Activated CD4-positive, alpha-beta memory T cell treated with anti-CD3 and anti-CD28 coated beads for 36 hours (primary cell): ENCODE measurements at places on chromosomes 1 and 21. TPM values are rescaled to one million over a fixed set of nuclear protein-coding genes. Genes with fewer than 3 reads are reported as not detected.

Gene TNFRSF9
- 64.0 TPM for total RNA-seq

Gene WARS2
- 18.2 TPM for total RNA-seq

DNA sequence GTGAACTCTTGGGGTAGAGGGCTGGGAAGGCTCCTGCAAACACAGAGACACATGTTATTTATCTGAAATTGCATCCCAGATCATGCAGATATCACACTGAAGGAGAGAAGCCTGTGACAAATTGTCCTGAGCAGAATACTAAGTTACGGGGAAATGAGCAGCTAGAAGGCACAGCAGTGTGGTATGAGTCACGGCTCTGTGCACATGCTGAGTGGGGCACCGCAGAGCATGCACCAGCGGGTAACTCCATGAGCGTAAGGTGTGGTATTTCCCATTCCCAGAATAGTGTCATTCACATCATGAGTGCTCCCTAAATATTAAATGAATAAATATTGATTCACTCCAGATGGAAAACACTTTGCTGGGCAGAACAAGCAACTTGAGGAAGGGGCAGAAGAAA is 21.3 kb upstream of the FCRL2 start:
- DNase-seq, result no peak
- H3K27me3 ChIP-seq, result no peaks in the 10 kb centered on the region
- no peak overlapping the region for H3K27ac ChIP-seq
- no peak overlapping the region for H3K4me3 ChIP-seq
- H3K4me1 ChIP-seq, result no peaks in the 10 kb centered on the region

Gene AMY1A
- not detected for total RNA-seq

Gene ENAH
- 0.80 TPM for total RNA-seq

Gene CENPF
- 92.4 TPM for total RNA-seq

Gene OR2M3
- total RNA-seq, result not detected

- no peaks in the 10 kb centered on the region for H3K27me3 ChIP-seq
- H3K4me1 ChIP-seq, result no peaks in the 10 kb centered on the region
- peaks cover 16% of the 10 kb centered on the region for H3K36me3 ChIP-seq
- no peak for DNase-seq
- H3K27ac ChIP-seq, result no peak overlapping the region
- H3K4me3 ChIP-seq, result no peak overlapping the region
Observed at GRCh38 chr1:222555992-222556615, 8.2 kb upstream of the HHIPL2 start.
